ENCODE measurements at places on chromosomes 1 and 21.

- peak; percentile 88 for DNase-seq
Observed at GRCh38 chr1:203440771-203441170, 34.8 kb upstream of the PRELP start.

DNA sequence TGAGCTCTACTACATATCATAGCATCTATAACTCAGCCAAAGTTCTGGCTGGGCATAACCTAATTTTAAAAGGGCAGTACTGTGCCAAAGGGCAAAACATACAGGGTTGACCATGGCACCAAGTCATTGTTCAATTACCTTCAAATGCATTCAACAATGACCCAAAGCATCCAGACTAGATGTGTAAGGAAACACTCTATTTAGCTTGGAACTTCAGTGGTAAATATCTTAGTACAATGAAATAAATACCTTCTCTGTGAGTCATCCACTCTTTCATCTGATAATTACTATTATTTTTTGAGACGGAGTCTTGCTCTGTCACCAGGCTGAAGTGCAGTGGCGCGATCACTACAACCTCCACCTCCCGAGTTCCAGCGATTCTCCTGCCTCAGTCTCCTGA lies 70.0 kb downstream of the NVL start:
- DNase-seq, result no peak

DNA sequence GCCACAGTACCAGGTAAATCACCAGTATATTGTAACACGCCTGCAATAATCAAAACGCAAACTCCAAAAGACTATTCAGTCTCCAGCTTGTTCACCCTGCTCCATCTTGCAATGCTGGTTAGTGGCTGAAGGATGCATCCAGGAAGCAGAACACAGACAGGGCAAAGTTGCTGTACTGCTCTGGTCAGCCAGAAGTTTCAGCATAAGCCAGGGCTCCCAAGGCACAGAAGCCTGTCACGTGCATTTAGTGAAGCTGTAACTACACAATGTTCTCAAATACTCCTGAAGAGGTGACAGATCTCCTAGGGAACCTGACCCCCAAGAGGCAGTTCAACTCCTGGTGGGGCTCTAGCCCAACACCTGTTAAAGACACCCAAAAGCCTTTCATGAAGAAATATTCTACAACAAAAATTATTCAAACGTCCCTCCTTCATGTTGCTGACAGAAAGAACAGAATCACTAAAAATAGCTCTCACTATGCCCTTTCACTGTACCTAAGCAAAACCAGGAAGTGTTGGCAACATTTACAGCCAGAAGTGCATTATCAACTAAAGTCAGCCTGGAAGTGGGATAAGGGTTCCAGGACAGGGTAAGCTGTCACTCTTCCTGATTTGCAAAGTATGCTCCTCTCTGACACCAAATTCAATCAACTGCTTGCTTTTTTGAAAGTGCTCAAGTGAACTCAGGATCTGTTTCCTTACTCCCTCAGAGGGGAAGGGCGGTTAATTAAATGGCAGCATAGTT lies 52.1 kb downstream of the SLC35D1 start:
- DNase-seq, result no peak

DNA sequence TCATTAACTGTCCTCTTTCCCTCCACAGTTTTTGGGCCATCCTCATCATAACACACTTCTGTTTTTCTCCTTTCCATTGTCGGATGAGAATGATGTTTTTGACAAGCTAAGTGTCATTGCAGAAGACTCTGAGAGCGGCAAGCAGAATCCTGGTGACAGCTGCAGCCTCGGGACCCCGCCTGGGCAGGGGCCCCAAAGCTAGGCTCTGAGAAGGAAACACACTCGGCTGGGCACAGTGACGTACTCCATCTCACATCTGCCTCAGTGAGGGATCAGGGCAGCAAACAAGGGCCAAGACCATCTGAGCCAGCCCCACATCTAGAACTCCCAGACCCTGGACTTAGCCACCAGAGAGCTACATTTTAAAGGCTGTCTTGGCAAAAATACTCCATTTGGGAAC lies 28.6 kb upstream of the IFNAR1 start:
- DNase-seq, result no peak

DNA sequence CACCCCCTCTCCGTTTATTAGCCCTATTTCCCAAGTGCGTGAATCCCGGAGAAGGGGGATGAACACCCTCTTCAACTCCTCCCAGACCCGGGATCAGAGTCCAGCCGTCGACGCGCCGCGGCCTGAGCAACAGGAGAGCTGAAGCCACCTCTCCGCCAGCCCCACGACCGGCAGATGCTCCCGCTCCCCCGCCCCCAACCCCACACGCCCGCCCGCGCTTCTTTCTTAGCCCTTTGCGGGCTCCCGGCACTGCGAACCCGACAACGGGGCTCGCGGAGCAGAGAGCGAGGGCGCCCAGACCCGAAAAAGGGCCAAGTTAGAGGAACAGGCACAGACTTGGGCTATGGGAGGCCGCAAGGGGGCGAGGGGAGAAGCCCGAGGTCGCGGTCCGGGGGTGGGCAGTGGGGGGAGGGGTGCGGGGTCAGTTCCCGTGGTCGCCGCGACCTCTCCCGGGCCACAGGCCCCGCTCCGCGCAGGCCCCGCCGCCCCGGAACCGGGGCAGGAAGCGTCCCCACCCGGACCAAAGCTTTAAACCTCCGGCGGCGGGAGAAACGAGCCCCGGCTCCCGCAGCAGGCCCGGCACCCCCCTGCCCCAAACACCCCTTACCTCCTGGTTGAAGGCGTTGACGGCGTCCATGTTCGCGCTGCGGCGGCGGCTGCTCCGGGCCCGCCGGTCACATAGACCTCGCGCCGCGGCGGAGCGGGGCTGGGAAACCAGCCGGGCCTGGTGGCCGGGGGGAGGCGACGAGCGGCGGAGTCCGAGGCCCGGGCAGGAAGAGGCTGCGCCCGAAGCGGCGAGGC lies 662 bp downstream of the SCAF4 start:
- DNase-seq, result peak; percentile 63

DNA sequence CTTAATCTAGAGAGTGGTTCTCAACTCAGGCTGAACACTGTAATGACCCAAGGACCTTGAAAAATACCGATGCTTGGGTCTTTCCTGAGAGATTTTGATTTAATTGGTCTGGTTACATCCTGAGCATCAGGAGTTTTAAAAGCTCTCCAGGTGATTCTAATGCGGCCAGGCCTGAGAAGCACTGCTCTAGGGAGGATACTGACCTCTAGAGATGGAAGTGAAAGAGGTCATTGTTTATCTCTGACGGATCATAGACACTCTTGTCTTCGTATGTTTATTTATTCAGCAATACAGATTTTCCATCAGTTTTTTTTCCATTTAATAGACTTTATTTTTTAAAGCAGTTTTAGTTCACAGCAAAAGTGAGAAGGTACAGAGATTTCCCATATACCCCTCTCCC lies 54.5 kb upstream of the IGSF5 start:
- DNase-seq, result no peak

GRCh38 chr1:157723157-157723556 lies 22.6 kb upstream of the FCRL3 start:
- no peak for DNase-seq

DNA sequence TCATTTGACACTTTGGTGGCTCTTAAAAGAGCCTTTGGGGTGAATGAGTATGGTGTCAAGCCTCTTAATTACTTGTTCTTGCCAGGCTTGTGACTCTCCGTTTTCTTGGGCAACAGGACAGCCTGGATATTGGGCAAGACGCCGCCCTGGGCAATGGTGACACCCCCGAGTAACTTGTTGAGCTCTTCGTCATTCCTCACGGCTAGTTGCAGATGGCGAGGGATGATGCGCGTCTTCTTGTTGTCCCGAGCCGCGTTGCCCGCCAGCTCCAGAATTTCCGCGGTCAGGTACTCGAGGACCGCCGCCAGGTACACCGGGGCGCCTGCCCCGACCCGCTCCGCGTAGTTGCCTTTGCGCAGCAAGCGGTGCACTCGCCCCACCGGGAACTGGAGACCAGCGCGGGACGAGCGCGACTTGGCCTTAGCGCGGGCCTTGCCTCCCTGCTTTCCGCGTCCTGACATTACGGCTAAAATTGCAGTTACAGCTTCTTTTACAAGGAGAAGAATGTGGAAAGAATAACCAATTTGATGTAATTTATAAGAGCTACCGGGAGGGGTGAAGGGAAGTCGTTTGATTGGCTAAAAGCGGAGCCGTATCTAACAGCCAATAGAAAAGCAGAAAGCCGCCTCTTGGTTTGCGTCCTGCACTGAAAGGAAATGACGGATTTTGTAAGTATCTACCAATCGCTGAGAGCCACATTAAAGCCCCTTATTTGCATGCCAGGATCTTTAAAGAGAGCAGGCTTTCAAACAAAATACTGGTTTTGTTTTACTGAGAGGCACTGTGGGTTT lies 11.7 kb upstream of the BOLA1 start:
- peak; percentile 85 for DNase-seq

DNA sequence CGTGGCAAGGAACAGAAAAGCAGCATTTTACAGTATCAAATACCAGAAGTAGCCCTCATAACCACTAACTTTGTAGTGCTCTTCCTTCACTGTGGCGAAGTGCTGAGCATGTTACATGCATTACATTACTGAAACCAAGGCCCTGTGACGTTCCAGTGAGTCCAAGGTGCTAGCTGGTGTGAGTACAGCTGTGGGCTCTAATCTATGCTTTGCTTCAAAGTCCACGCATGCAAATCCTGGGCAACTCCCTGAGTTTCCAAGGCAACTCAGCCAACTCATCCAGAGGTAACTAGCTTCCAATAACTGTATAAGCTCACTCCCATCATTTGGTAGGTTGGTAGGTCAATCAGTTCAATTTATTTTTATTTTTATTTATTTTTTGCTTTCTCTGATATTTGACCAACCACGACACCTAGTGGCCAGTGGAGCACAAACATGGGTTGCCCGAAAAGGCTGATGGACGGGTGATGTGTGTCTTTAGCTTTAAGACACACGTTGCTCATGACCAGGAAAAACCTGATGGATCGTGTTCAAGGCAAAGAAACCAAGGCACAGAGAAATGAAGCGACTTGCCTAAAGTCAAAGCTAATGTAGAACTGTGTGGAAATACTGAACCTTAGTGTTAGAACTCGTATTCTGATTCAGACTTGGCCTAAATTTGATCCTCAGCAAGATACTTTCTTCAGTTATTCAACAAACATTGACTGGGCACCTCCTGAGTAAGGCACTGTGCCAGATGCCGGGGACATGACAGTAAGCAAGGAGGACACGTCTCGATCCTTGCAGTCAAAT lies 73.0 kb downstream of the GNG12 start:
- peak; percentile 72 for DNase-seq

- DNase-seq, result no peak
Observed at GRCh38 chr1:154256686-154257085, 15.7 kb upstream of the HAX1 start.

GRCh38 chr1:22123901-22124404 lies 18.9 kb downstream of the WNT4 start:
- no peak for DNase-seq

DNA sequence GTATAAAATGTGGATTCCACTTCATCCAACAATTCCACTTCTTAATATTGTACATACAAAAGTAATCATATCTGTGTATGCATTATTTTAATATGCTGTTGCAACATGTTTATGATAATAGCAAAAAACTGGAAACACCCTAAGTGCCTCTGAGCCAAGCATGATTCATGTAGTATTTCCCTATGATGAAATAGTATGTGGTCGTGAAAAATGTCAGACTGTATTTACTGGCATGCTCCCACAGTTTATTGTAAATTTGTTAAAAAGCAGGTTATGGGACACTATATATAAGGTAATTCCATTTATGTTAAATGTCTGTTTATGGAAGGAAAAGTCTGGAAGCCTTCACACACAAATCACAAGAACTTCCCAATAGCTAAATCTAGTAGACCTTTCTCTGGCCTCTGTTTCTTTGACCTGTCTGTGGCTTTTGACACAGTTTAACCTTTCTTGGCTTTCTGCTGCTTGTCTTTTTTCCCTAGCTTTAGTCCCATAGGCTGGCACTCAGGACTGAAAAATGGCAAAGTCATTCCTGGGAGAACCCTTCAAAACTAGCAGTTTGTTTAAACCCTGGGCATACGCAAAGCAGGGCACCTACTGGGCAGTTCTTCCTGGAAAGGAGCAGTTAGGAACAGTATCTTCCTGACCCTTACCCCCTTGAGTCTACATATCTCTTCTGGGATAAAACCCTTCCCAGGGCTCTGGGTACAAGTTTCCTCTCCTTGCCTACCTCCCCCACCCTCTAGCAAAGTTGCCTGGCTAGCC lies 65.4 kb upstream of the ARTN start:
- DNase-seq, result peak; percentile 55

DNA sequence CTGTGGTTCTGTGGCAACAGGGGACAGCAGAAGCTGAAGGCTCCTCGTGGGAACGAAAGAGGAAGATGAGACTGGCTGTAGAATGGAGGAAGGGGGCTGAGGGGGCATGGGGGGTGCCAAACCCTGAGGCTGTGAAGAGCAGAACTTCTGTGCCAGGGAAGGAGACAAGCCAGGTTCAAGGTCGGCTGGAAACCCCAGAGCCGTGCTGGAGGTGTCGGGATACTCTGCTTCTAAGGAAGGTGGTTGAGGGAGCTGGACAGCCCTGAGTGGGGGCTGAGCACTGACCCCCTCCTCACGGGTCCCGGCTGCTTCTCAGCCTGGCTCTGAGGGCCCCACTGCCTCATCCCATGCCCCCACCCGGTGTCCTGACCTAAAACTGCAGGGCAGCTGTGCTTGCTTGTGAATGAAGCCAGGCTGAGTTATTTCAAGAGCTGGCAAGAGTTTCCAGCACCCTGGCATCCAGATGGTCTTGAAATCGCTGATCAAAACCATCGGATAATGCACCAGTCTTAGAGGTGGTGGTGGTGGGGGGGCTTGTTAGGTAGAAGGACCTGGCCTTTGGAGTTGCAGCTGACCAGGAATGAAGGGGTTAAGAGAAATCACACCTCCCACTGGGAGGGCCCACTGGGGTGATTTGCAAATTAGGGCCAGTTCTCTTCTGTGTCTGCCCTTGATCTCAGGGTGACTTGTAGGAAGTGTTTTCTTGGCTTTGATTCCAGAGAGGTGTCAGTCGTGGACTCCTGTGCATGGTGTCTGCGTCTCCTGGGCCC lies 218.9 kb upstream of the C1orf174 start:
- DNase-seq, result no peak

DNA sequence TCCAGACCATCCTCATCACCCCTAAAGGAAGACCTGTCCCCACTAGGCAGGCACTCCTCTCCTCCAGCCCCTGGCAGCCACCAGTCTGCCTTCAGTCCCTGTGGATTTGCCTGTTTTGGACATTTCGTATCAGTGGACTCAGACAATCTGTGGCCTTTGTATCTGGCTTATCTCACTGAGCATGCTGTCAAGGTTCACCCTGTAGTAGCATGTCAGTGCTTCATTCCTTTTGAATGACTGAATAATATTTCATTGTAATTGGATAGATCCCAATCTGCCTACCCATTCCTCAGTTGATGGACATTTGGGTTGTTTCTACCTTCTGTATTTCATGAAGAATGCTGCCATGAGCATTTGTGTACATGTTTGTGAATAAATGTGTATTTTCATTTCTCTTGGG lies 32.9 kb upstream of the RNF187 start:
- no peak for DNase-seq

DNA sequence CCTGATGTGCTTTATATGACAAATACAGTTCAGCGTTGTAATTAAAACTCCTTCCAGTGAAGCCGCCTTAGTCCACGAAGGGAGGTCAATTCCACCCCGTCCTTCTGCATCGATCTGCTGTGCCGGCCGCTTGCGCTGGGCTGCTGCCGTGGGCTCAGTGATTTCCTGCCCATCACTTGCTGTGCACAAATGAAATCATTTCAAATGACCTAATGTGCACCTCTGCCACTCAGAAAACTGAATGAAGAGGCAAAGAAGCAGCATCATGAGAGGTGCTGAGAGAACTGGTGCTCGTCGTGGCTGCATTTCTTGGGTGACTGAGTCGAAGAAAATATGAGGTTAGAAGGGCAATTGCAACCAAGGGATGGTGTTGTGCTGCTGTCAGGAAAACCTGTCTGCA lies 144.3 kb upstream of the SYT6 start:
- no peak for DNase-seq

- no peak for DNase-seq
Observed at GRCh38 chr1:46672696-46673095, 1.0 kb downstream of the TEX38 start.
